Stimulated activated CD8-positive, alpha-beta memory T cell treated with anti-CD3 and anti-CD28 coated beads, Interleukin-15, amount 100 ng/mL, for 24 hours (primary cell): ENCODE measurements at places on chromosomes 6 and 20.

- no peak for DNase-seq
Measured at GRCh38 chr20:3651204-3651962, 11.8 kb downstream of the GFRA4 start.

- DNase-seq: no peak
Measured at GRCh38 chr6:111738631-111739030, 133.0 kb upstream of the TRAF3IP2 start.

GRCh38 chr20:50267041-50267865 lies 76.6 kb downstream of the CEBPB start:
- no peak for DNase-seq

DNA sequence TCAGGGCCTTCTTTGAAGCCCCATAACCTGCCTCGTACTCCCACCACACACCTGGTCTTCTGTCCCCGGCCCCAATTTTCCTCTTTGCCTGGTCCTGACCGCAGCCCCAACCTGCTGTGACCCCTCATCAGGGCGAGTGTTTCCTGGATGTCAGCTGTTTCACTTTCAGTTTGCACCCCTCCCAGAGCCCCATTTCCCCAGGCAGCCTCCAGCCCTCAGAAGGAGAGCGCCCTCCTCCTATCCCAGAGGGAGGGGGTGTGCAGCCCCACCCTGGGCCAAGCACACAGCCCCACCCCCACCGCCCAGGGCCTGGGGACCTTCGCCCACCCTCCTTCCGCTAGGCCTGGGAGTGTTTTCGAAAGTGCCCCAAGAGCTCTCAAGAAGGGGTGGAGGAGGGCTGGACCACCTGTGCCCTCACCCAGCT lies 1.5 kb downstream of the BAK1 start:
- DNase-seq: no peak

- no peak for DNase-seq
Measured at GRCh38 chr6:155521719-155522118, 66.1 kb upstream of the NOX3 start.

GRCh38 chr6:11774426-11774825 lies 4.2 kb downstream of the ADTRP start:
- no peak for DNase-seq
